ENCODE measurements at places on chromosomes 1 and 21.

DNA sequence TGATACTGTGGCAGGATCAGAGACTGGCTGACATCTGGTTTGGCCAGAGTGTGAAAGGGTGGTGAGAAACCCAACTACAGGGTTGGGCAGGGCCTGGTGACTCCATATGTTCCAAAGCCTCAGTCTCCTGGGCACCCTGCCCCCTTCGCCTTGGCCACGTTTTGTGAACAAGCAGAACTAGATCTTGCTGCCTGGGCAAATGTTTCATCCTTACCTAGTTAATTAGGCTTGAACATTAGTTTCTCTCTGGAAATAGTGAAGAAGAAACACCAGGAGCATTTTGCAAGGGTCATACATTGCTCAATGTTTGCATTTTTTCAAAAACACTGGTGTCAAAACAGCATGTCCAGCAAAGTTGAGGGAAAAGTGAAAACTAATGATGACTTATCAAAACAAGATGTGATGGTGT lies 60.5 kb downstream of the MAP3K7CL start:
- H3K4me3 ChIP-seq: no peak overlapping the region
- DNase-seq: no peak
- H3K4me1 ChIP-seq: no peaks in the 10 kb centered on the region
- H3K27me3 ChIP-seq: no peaks in the 10 kb centered on the region
- H3K27ac ChIP-seq: no peak overlapping the region

DNA sequence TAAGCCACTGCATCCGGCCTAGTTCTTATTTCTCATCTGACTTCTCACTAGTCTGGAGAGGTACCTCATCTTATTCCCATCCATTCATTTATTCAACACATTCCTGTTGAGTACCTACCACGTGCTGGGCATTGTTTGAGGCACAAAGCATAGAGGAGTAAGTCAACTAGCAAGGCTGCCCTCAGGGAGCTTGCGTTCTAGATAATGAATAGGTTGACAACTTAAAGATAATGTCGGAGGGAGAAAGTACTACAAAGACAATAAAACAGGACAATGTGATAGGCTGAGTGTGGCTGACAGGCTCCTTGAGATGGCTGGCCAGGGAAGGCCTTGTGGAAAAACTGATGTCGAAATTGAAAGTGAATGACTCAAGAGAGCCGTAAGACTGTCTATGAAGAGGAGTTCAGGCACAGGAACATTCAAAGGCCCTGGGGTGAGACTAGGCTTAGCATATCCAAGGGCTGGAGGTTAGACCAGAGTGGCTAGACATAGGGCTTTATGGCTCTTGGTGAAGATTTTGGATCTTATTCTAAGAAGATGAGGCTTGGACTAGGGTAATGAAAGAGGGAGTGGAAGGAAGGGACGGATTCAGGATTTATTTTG lies 18.3 kb downstream of the SPATA21 start:
- H3K27me3 ChIP-seq: no peaks in the 10 kb centered on the region
- H3K27ac ChIP-seq: no peak overlapping the region
- peaks cover 16% of the 10 kb centered on the region for H3K4me1 ChIP-seq
- H3K36me3 ChIP-seq: no peaks in the 10 kb centered on the region
- H3K4me3 ChIP-seq: no peak overlapping the region

DNA sequence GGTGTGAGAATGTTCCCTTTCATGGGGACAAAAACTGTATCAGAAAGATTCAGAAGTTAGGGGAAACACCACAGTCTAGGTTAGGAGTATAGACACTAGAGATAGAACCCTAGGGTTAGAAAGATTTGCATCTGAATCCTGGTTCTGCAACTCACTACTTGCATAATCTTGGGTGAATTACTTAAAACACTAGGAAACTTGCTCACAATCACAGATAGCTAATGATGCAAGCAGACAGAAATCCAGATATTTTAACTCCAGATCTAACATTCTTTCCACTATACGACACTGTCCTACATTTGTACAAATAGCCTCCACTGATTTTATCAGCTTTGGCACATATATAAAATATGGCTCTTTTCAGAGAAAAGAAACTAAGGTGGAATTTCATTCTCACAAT lies 30.8 kb upstream of the GLIS1 start:
- H3K27ac ChIP-seq: no peak overlapping the region
- DNase-seq: no peak
- H3K4me3 ChIP-seq: no peak overlapping the region
- no peaks in the 10 kb centered on the region for H3K27me3 ChIP-seq
- H3K4me1 ChIP-seq: no peaks in the 10 kb centered on the region

- no peak overlapping the region for H3K27ac ChIP-seq
- H3K36me3 ChIP-seq: no peaks in the 10 kb centered on the region
- no peak for DNase-seq
- H3K4me1 ChIP-seq: no peaks in the 10 kb centered on the region
- no peaks in the 10 kb centered on the region for H3K27me3 ChIP-seq
These were observed 177.9 kb upstream of the DUSP10 start for GRCh38 chr1:221919743-221920142.

- no peak for DNase-seq
- H3K27ac ChIP-seq: no peak overlapping the region
- H3K36me3 ChIP-seq: no peaks in the 10 kb centered on the region
These were observed 11.1 kb upstream of the MEF2D start for GRCh38 chr1:156511644-156512043.

- peaks cover 8% of the 10 kb centered on the region for H3K36me3 ChIP-seq
- H3K27me3 ChIP-seq: no peaks in the 10 kb centered on the region
These were observed 624 bp downstream of the SLC41A1 start for GRCh38 chr1:205812271-205812877.

DNA sequence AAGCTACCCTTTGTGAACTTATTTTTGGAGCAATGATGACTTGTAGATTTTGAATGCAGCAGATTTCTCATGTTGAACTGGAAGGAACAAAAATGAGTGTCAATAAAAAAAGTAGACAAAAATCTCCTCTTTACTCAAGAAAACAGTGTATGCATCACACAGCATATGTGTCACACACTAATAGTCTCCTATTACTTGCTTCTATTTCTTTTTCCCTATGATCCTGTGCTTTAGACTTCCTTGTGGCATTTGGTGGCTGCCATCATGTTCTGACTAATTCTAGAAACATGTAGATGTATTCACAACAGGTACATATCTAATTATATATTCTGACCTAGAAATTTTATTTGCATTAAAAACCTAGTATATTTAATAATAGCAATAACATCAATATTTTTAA lies 14.3 kb downstream of the RC3H1 start:
- H3K27me3 ChIP-seq: no peaks in the 10 kb centered on the region
- no peak overlapping the region for H3K27ac ChIP-seq
- H3K4me1 ChIP-seq: no peaks in the 10 kb centered on the region
- H3K36me3 ChIP-seq: no peaks in the 10 kb centered on the region
- H3K4me3 ChIP-seq: no peak overlapping the region
- no peak for DNase-seq

GRCh38 chr21:19810779-19811178 lies 1187.4 kb upstream of the NCAM2 start:
- no peak overlapping the region for H3K27ac ChIP-seq
- no peak overlapping the region for H3K4me3 ChIP-seq
- no peaks in the 10 kb centered on the region for H3K4me1 ChIP-seq
- H3K27me3 ChIP-seq: no peaks in the 10 kb centered on the region

GRCh38 chr1:31696242-31696641 lies 7.6 kb downstream of the COL16A1 start:
- no peak overlapping the region for H3K4me3 ChIP-seq
- H3K27ac ChIP-seq: no peak overlapping the region
- H3K36me3 ChIP-seq: no peaks in the 10 kb centered on the region
- no peaks in the 10 kb centered on the region for H3K27me3 ChIP-seq
- peaks cover 11% of the 10 kb centered on the region for H3K4me1 ChIP-seq

DNA sequence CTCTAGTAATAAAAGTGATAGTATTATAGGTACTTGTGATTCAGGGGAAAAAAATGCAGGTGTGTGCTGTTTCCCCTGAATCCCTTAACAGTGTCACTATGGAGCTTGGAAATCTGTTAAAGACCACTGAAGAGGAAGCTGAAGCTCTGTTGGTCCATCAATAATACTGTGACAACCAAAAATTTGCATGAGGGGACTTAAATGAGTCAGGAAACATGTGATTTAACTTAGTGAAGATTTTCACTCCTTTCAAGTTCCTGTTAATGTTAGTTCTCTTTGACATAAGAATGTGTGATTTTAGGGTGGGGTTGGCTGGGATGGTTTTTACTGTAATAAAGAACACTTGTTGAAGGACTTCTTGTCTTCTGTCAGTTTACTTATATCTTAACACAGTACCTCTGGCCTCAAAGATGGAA lies 32.0 kb downstream of the VANGL2 start:
- no peaks in the 10 kb centered on the region for H3K36me3 ChIP-seq
- no peak overlapping the region for H3K27ac ChIP-seq
- DNase-seq: no peak
- H3K4me1 ChIP-seq: peaks cover 39% of the 10 kb centered on the region
- no peak overlapping the region for H3K4me3 ChIP-seq
- no peaks in the 10 kb centered on the region for H3K27me3 ChIP-seq

Measured in effector memory CD4-positive, alpha-beta T cell (primary cell).